ENCODE measurements at places on chromosomes 5 and 9.

- DNase-seq, result no peak
Observed at GRCh38 chr9:76090909-76091308, 200.4 kb downstream of the PCSK5 start.

DNA sequence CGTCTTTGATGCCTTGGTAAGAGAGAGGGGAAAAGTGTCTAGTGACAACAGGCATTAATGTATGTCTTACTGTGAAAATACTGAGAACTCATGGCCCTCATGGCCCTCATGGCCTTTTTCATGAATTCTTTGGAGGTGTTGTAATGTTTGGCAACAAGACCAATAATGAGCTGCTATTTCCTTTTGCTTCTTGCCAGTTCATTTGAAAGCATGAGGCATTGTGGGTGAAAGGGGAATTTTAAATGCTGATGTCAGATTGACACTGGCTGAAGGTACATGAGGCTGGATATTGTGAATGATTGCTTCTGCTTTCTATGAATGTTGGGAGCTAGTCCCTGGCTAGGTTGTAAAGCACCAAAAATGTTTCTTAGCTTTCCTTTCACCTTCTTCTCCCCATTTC is 79.2 kb downstream of the DOCK2 start:
- DNase-seq, result no peak

GRCh38 chr9:99726758-99727157 is 94.9 kb upstream of the NR4A3 start:
- no peak for DNase-seq

DNA sequence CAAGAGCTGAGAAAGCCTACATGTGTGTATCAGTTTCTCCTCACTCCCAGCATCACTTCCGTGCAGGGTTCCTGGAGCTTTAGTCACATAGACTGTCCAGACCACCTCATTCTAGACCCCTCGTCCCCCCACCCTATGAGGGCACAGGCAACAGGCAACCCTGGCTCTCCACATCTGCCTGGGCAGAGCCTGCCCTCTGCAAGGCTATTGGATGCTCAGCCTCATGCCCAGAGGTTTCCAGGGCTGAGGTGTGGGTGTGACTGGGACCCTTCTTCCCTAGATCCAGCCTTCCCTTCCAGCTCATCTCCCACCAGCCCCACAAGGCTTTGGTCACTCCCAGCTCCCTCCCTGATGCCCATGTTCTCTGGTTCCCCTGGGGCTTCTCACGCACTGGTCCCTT is 161.4 kb downstream of the PAX5 start:
- no peak for DNase-seq

DNA sequence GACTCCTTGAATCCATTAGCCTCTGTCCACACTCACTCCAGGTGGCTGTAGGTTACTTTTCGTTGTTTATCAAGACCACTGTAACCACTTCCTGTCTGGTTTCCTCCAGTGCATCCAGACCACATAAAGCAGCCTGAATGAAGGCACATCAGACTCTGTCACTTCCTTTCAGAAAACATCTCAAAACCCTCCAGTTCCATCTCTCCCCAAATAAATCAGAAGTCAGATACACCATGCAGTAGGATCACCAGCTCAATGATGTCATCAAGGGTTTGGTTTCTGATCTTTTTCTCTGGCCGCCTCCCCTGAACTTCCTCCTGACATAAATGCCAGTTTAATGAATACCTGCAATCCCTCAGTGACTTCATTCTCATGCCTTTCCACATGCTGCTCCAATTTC is 161.2 kb downstream of the ZNF462 start:
- DNase-seq, result no peak

DNA sequence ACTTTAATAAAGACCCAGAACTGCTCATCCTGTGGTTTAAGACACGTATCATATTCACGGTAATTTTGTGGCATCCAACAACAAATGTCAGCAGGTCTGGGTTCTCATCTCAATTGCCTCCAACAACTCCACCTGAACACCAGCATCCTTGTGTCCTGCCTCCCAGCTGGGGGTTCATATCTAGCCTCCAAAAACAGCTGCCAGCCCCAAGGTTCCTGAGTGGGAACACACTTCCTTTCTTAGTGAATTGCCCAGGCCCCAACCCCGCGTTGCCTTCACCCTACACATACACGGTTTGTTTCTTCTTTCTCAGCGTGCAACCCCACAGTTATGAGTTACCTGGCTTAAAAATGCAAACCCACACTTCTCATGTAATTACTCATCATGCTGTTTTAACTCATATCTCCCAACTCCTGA is 77.9 kb downstream of the SEMA4D start:
- DNase-seq, result no peak

DNA sequence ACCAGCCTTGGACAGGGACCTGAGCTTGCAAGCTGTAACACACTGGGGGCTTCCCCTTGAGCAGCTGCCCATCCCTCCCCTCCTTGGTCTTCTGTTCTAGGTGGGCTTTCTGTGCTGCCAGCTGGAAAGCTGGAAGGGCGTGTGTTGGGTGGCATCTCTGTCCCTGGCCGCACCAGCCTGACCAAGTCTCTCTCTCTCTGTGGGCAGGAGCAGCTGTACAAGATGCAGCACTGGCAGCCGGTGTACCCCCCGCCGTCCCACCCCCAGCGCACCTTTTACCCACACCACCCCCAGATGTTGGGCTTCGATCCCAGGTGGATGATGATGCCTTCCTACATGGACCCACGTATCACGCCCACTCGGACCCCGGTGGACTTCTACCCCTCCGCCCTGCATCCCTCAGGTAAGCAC is 32.1 kb upstream of the POMT1 start:
- DNase-seq, result no peak

- no peak for DNase-seq
Observed at GRCh38 chr9:98323831-98324135, 68.3 kb upstream of the TBC1D2 start.

- no peak for DNase-seq
Observed at GRCh38 chr5:76104027-76104426, 20.8 kb downstream of the SV2C start.

Measured in NCI-H1105 treated with DMSO at 0.1 percent for 48 hours (cell line).